Hematopoietic multipotent progenitor cell treated with erythropoietin and hydrocortisone succinate and interleukin-3 and kit ligand, for 17 days (in vitro differentiated cells): ENCODE measurements at places on chromosomes 11 and 22.

DNA sequence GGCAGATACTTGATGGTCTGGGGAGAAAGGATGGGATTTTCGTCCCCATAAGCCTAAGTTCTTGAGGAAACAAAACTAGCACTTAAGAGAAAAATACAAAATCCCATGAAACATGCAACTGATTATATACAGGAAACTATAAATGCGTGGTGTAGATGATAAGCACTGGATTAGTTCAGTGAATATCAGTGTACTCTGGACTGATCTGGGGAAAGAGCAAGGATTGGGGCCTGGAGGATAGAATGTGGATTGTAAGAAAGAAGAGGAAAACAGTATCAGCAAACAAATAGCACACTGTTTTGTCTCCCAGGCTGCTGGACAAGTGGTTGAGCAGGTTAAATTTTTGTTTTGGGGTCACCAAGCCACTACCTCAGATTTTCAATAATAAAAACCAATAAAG lies 49.8 kb downstream of the DCUN1D5 start:
- DNase-seq, result no peak

- DNase-seq, result no peak
Measured at GRCh38 chr11:16799890-16800289, 61.4 kb downstream of the C11orf58 start.

DNA sequence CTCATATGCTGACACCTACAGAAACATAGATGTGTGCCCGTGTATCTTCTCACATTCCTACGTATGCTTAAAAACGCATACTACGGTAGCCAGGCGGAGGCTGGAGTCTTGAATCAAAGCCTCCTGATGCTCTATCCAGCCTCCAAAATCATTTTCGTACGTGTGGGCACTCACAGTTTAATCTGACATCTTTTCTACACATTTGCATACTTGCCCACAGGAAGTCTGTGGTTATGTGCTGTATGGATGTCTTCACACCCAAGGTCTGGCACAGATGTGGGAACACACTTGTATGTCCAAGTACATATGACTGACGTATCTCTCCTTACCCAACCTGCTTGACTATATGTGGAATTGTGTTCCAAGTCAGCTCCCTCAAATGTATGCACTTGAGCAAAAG lies 561.8 kb upstream of the CADM1 start:
- no peak for DNase-seq

GRCh38 chr11:72075109-72075508 lies 5.2 kb downstream of the NUMA1 start:
- no peak for DNase-seq

- no peak for DNase-seq
Measured at GRCh38 chr11:12187399-12187798, 77.0 kb downstream of the MICAL2 start.

DNA sequence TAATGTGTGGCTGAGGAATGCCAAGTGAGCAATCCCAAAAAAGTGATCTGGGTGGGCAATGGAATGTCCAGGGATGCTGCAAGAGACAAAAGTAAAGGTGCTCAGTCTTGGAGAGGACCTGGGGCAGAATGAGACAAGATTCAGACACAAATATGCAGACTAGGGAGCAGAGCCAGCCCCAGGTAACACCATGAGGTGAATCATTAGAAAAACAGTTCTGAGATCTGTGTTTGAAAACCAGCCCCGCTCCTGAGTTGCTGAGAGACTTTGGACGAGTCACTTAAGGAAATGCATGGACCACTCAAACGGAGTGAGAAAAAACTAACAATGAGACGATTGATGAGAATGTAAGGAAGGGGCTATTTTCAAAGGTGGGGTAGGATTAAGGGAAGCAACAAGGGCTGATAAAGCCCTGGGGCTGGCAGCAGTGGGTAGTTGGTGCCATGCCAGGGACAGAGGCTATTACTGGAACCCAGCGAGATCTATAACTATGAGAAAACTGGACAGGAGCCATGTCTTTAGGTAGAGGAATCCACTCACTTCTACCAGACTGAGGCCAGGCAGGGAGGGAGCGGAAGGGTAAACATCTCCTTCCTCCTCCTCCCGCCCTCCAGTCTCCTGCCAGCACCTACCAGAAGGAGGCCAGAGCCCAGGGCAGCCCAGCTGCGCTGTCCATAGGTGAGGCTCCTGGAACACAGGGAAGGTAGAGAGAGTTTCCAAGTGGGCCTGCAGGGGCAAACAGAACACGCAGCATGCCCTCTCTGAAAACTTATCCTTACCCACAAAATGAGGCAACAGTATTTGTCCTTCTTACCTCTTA lies 130.4 kb upstream of the TEAD1 start:
- no peak for DNase-seq

- DNase-seq, result no peak
Measured at GRCh38 chr11:35676611-35676965, 14.0 kb downstream of the TRIM44 start.

DNA sequence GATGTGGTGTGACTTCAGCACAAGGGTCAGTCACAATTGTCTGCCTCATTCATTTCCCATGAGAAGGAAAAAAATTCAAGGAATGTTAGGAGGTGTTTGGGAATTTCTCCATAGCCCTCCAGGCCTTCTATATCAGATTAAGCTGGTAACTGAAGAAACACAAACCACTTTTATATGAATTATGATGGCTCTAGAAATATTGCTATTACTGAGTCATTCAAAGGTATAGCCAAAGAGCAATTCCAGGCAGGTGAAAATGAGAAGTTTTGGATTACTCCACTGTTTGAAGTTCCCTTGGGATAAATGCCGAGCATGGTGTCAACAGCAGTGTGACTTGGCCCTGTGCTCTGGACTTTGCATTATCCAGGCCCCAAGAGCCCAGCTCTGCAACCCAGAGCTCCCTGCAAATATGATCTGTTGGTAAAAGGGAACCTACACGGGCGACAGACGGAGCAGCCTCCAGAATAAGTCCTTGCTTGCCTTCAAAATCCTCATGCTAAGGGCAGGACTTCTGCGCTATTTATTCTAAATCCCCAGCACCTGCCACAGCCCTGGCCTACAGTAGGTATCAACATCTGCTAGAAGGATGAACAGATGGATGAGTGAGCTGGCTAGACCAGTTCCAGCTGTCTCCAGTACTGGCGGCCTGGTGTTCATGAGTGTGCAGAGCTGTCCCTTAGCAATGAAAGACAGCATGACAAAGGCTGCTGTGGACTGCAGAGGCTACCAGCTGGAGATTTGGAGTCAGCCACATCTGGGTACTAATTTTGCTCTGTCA lies 67.5 kb upstream of the ZBED5 start:
- no peak for DNase-seq

- DNase-seq, result no peak
Measured at GRCh38 chr11:65338676-65339075, 5.0 kb downstream of the DPF2 start.

GRCh38 chr11:83156996-83157593 lies at the start of gene PCF11:
Gene PCF11 (plus strand): TSS chr11:83157131. CDS start chr11:83157440, 309 bp downstream.
- DNase-seq, result no peak

- DNase-seq, result no peak
Measured at GRCh38 chr22:44229331-44229730, 48.6 kb downstream of the PARVG start.

- no peak for DNase-seq
Measured at GRCh38 chr11:111153194-111153593, 92.3 kb upstream of the POU2AF2 start.

GRCh38 chr22:37781434-37782059 lies 26.2 kb upstream of the GCAT start:
- DNase-seq, result no peak

DNA sequence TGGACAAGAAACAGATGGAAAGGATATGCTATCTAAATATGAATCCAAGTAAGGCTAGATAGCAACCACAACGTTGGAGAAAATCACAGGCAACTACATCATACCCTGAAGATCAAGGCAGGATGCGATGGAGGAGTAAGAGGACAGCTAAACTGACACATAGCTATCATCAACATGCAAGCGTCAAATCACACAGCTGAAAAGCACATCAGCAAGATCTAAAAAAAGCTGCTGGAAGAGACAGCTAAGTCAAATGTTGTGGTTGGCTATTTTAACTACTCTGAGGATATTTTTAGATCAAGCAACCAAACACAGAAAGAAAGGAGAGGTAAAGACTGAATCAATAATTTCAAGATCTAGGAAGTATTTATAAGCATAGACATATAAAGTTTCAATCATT lies 466.9 kb downstream of the BRD1 start:
- DNase-seq, result no peak

- DNase-seq, result no peak
Measured at GRCh38 chr11:106702805-106703204, 315.5 kb downstream of the GUCY1A2 start.

DNA sequence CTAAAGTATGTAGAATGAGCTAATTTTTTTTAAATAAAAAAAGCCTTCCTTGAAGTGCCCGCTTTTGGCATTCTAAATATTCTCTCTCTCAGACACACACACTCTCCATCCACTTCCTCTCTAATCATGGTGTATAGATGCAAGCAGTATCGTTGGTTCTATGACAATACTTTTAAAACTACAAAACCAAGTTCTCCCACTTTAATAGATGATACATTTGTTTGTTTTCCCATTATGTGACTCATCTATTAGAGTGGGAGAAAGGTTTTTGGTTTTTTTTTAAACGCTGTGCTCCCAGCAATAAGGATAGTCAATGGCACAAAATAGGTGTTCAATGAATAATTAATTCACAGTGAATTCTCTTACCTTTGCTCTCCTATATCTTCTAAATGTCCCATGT lies 44.6 kb downstream of the FZD4 start:
- DNase-seq, result no peak
